ENCODE measurements at places on chromosomes 1 and 21. TPM values are rescaled to one million over a fixed set of nuclear protein-coding genes. Genes with fewer than 3 reads are reported as not detected.

- DNase-seq: no peak
Observed at GRCh38 chr1:66022904-66023620, 230.4 kb downstream of the PDE4B start.

DNA sequence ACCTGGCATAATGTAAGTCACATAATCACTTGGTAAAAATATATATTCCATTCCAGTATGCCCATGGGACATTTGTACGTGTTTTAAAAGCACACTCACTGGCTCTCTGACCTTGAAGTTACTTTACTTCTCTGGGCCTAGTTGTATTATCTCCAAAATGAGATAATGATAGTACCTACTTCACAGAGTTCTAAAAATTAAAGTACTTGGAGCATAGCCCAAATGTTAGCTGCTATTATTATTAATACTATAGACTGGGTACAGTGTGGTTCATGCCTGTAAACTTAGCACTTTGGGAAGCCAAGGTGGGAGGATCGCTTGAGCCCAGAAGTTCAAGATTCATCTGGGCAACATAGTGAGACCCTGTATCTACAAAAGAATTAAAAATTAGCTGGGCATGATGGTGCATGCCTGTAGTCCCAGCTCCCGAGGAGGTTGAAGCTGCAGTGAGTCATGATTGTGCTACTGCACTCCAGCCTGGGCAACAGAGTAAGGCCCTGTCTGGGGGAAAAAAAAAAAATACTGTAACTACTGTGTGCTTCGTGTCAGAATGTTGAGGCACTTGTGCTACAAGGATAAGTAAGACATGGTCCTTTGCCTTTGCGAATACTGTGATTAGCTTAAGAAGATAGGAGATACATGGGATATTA is 45.7 kb downstream of the TDRD5 start:
- no peak for DNase-seq

- DNase-seq: no peak
Observed at GRCh38 chr1:92990828-92991227, 29.6 kb upstream of the DIPK1A start.

DNA sequence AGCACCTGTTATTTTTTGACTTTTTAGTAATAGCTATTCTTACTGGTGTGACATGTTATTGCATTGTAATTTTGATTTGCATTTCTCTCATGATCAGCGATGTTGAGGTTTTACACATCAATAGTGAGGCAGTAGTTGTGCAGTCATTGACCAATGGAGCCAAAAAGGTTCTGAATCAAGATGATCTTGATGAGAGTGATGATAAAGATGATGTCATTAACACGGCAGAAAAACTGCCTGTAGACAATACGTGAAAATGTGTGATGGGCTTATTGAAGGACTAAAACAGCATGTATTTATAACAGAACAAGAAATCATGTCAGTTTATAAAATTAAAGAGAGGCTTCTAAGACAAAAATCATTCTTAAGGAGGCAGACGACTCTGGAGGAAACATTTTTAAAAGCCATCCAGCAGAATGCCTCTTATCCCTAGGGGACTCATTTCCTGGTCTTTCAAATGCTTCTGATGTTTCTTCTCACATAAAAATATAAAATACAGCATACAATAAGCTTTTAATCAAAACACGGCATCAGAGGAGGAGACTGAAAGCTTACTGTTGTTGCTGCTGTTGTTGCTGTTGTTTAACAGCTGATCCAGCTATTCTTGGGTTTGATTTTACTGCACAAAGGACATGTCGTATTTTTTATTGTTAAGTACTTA is 400.3 kb downstream of the LTN1 start:
- no peak for DNase-seq

DNA sequence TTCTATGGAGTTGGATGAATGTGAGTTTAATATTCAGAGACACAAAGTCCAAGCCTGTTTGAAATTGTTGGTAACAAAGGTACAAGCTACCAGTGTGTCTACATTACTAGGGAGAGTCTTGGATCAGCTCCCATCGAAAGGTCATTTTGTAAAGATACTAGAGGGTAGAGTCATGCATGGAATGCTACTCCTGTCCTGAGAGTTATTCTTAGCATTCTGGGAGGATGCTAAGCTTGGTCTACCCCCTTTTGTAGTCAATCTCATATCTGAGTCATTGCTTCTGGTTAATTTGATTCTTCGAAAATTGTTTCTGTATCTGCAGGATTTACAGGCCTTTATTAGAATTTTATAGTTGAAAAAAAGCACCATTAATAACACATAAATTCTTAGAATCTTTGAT is 240.2 kb downstream of the ST6GALNAC3 start:
- no peak for DNase-seq

Gene C1orf87
- not detected for total RNA-seq

Data from activated naive CD4-positive, alpha-beta T cell treated with anti-CD3 and anti-CD28 coated beads, Interleukin-2, amount 50 U/mL, for 72 hours (primary cell).